Prostate gland (tissue), 2 donors: ENCODE measurements at places on chromosomes 6 and 20. TPM values are rescaled to one million over a fixed set of nuclear protein-coding genes. Genes with fewer than 3 reads are reported as not detected.

The SLC26A8 gene
- 15.2 TPM for total RNA-seq

- no peak for DNase-seq
These were observed 345.3 kb upstream of the ZFP64 start for GRCh38 chr20:52536841-52537400.

The KCNK16 gene
- total RNA-seq, result not detected

DNA sequence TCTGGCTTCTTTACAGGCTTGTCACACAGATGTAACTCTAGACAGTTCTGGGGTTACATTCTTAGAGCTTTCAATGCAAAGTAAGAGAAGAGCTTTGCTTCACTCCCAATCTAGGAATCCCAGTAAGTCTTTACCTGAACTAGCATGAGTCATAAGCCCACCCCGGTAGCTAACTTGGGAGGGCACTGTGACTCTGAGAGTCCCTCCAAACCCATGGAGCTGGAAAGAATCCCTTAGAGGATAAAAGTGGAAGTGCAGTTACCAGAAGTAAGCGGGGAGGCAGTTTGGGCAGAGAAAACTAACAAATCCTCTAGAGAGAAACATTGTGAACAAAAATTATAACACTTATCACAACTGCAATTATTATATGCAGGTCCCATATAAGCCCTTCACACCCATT is 84.0 kb upstream of the SMLR1 start:
- no peak for DNase-seq

DNA sequence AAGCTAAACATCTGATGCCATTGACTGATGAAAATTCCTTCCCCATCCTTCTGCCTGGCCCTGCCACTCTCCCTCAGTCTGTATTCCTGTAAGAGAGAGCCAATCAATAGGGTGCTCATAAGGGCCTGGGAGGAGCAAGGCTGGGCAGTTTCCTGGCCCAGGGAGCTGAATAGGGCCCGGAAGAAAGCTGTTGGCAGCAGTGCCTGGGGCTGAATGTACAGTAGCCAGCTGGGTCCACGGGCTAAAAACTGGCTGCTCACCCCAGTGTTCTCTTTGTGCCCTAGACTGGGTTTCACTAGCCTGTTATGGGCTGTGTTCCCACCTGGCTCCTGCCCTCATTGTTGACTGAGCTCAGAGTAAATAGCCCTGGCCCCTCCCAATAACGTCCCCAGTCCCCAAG is 1.7 kb upstream of the WFDC2 start:
- DNase-seq, result peak; percentile 28
